ENCODE measurements at places on chromosomes 7 and 10.

GRCh38 chr7:90789736-90790306 lies 193.7 kb downstream of the CDK14 start:
- no peak for DNase-seq

GRCh38 chr7:32093415-32094408 lies 23.5 kb upstream of the PDE1C start:
- DNase-seq, result peak; percentile 31

- DNase-seq, result no peak
These were observed 70.0 kb upstream of the INPP5A start for GRCh38 chr10:132467464-132468149.

DNA sequence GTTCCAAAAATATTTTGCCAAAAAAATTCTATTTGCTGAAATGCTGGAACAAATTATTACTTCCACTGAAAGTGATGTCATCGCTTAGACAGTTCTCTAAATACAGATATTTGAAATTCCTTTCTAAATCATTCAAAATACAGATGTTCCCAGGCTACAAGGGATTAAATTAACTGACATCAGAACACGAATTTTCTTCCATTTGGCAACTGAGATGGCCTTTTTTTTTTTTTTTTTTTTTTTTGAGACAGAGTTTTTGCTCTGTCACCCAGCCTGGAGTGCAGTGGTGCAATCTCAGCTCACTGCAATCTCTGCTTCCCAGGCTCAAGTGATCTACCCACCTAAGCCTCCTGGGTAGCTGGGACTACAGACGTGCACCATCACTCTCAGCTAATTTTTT lies 57.0 kb downstream of the P4HA1 start:
- DNase-seq, result peak; percentile 48

DNA sequence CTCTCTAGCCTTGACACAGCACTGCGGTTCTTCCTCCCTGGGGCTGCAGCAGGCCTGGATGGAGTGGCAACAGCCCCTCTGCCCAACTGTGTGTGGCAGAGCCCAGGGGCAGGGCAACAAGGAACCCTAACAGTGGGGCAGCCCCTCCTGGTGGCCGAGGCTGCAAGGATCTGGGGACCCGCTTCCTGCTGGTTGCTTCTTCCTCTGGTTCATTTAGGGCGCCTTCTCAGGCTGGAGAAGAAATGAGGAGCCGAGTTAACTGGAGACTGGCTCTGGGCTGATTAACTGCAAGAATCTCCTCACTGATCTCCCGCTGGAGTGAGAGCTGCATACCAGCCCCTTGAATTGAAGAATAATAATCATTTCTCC lies 80.1 kb upstream of the EMX2 start:
- no peak for DNase-seq

GRCh38 chr10:64158551-64158950 lies 637.4 kb downstream of the REEP3 start:
- DNase-seq, result no peak

GRCh38 chr10:29617880-29618340 lies 16.9 kb downstream of the SVIL start:
- DNase-seq, result no peak

- DNase-seq, result no peak
These were observed 64.2 kb downstream of the NKX6-2 start for GRCh38 chr10:132721725-132722124.

DNA sequence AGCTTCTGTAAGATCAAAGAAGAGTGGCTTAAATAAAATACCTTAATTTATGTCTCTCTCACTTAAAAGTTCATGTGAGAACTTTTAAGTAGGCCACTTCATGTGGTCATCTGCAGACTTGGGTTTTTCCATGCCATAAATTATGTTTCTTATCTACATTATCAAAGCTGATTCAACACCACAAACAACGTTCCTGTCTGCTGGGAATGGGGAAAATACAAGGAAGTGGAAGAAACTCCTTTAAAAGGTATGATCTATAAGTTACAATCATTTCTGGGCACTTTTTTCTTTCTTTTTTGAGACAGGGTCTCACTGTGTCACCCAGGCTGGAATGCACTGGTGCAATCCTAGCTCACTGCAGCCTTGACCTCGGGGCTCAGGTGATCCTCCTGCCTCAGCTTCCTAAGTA lies 16.9 kb upstream of the OTUD1 start:
- no peak for DNase-seq

- no peak for DNase-seq
These were observed 180.9 kb downstream of the SEMA3A start for GRCh38 chr7:84013616-84014240.

DNA sequence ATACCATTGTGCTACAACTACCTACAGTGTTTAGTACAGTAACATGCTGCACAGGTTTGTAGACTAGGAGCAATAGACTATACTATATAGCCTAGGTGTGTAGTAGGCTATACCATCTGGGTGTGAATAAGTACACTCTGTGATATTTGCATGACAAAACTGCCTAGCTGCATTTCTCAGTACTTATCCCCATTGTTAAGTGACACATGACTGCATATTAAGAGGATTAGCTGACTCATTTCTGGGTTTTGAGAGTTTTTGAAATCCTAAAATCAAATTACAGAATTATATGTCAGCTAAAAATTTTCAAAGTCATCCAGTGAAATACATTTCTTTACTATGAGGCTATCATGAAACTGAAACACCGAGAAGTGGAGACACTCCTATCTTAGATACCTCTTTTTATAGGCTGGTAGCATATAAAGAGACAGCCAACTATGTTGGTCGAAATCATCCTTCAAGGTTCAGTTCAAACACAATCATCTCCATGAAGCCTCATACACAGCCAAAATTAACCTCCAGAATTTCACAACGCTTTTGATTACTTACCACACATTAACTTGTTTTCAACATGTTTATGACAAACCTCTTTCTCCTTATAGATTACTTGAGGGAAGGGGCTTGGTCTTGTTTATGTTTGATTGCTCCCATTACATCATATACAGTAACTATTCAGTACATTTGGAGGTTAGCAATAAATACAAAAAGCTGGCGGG lies 89.8 kb upstream of the ANK3 start:
- DNase-seq, result no peak
